Activated CD4-positive, alpha-beta T cell treated with anti-CD3 and anti-CD28 coated beads, Interleukin-2, amount 50 U/mL, for 24 hours (primary cell): ENCODE measurements at places on chromosomes 5 and 9.

GRCh38 chr5:118921866-118922265 lies 66.5 kb downstream of the DTWD2 start:
- DNase-seq, result no peak

DNA sequence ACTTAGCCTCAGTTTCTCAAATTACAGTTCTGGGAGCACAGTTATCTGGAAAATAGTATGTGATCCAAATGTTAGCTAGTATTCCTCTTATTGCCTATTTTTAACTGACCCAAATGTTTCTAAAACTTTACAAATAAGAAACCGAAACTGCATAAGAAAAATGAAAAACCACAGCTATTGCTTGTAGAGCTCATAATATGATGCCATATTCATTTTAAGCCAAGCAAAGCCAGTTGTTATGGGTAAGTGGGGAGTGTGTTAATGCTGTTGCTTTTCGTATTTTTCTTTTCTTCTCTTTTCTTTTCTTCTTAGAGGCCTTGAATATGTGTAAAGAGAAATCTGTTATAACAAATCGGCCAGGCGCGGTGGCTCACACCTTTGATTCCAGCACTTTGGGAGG lies 447.4 kb upstream of the TUSC1 start:
- no peak for DNase-seq

DNA sequence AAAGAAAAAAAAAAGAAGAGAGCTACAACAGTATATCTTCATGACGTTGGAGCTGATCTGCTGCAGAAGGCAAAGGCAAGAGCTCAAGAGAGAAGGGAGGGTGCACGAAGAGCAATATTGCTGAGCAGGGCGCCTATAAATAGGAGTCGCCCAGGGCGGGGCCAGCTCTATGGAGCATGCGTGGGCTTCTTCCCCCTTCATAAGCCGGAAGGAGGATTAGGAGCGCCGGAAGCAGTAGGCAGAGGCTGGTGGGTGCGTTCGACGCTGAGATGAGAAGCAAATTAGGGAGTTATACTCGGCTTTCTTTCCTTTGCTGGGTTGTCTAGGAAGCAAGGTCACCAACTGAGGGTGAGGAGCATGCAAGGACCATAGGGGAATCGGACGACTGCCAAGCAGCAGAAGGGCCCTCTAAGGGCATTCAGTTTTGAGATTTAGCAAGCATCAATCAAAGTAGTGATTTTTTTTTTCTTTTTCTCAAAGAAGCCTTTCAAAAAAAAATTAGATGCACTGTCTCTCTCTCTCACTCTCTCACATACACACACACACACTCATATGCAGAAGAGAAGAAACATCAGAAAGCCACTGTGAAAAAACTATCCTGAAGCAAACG lies 496.7 kb downstream of the ENC1 start:
- DNase-seq, result no peak

DNA sequence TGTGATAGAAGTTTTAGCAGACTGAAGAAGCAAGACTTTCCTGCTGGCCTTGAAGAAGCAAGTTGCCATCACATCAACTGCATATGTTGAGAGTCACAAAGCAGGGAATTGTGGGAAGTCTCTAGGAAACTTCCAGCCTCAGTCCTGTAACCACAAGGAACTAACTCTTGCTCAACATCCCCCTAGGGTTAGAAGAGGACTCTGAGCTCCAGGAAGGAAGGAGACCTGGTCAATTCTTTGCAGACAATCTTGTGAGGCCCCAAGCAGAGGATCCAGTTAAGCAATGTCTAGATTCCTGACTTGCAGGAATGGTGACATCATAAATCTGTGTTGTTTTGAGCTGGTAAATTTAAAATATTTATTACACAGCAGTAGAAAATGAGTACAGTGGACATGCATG lies 18.6 kb upstream of the ZNF366 start:
- DNase-seq, result no peak

GRCh38 chr5:130871346-130872086 lies 293.5 kb downstream of the HINT1 start:
- peak; percentile 4 for DNase-seq
